ENCODE measurements at places on chromosomes 7 and 10. TPM values are rescaled to one million over a fixed set of nuclear protein-coding genes. Genes with fewer than 3 reads are reported as not detected.
A peak's percentile ranks its signal among the peaks of the same experiment; 100 is the strongest.

Gene CLDN4
- polyA plus RNA-seq: 76.4 TPM

Gene DOCK1
- 67.2 TPM for polyA plus RNA-seq

Gene MBL2
- not detected for polyA plus RNA-seq

Gene SPDYE1
- 0.39 TPM for polyA plus RNA-seq

GRCh38 chr10:119286983-119287633 lies 79.7 kb downstream of the GRK5 start:
- no peak for DNase-seq

GRCh38 chr10:71661779-71662336 lies 57.7 kb downstream of the C10orf105 start:
- no peak for DNase-seq

- no peak for DNase-seq
These were observed 249.1 kb upstream of the LYZL1 start for GRCh38 chr10:29039677-29040189.

GRCh38 chr10:130045801-130046321 lies 64.8 kb downstream of the C10orf143 start:
- DNase-seq: no peak

- DNase-seq: no peak
These were observed 745.2 kb downstream of the AUTS2 start for GRCh38 chr7:70343519-70343918.

DNA sequence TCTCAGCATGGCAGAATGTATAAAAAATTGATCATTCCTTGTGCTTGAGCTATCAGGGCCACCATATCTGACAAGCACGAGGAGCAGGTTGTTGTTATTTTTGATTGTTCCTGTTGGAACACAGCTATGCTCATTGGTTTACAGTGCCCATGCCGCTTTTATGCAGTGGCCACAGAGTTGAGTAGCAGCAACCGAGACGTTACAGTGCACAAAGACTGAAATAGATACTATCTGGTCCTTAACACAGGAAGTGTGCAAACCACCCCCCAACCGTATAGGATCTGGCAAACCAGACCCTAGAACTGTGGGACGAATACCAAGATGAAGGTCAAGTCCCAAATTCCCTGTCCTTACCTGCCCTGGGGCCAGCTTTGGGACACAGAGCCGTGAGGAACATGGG lies 216.6 kb downstream of the KLF6 start:
- no peak for DNase-seq

- no peak for DNase-seq
These were observed at the start of gene CPED1 for GRCh38 chr7:120988591-120989256. Gene CPED1, plus strand, starts transcription at chr7:120988711. Its CDS starts 911 bp downstream, at chr7:120989622.

- DNase-seq: no peak
These were observed 49.5 kb downstream of the VWA2 start for GRCh38 chr10:114288424-114289095.

GRCh38 chr10:85921789-85922188 lies 444.8 kb downstream of the GRID1 start:
- no peak for DNase-seq

DNA sequence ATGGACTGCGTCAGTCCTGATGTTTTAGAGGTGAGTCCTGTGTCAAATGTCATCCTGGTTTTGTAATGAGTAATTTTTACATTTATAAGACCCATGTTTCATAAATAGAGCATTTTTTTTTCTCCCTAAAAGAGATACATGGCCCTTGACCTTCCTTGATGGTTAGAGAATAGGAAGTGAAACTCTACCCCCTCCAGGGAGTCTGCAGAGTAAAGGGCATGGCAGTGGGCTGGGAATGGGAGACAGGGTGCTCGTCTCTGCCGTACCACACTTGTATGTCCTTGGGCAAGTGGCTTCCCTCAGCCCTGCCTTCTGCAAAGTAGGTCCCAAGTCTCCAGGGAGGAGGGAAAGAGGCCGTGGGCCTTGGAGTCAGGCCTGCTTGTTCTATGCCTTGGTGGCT lies 63.9 kb downstream of the WDFY4 start:
- DNase-seq: no peak

GRCh38 chr7:106216517-106216922 lies 68.3 kb downstream of the NAMPT start:
- no peak for DNase-seq

DNA sequence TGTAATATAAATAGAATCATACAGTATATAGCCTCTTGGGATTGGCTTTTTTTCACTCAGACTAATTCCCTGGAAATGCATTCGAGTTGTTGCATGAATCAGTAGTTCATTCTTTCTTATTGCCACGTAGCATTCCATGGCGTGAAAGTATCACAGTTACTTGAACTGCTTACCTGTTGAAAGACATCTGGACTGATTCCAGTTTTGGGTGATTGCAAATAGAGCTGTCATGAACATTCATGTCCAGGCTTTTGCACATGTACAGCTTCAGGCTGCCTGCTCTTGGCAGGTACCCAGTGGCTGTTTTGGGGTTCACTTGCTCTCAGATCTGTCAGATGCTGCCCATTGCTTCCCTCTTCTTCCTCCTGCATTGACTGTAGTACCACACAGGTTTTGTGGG lies 54.9 kb downstream of the LRGUK start:
- DNase-seq: no peak

- DNase-seq: no peak
These were observed 166.3 kb upstream of the ADCY1 start for GRCh38 chr7:45407730-45408408.

- peak; percentile 66 for DNase-seq
These were observed 263.6 kb upstream of the ZMIZ1 start for GRCh38 chr10:78805176-78805575.

DNA sequence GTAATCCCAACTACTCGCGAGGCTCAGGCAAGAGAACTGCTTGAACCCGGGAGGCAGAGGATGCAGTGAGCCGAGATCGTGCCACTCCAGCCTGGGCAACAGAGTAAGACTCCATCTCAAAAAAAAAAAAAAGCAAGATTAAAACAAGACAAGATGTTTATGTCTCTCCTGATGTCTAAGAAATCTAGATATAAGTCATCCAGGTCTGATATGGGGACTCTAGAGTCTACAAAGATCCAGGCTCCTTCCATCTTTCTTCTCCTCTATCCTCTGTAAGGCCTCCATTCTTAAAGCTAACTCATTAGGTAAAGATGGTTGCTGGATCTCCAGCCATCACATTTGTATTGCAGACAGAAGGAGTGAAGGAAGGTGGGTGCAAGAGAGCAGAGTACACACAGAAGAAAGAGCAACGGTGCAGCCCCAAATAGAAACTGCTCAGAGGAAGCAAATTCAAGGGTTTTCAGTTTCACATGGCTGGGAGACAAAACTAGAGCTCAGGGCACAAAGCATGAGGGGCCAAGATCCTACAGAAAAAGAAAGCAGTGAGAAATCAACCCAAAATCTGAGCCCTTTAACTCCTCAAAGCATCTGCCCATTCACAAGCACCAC lies 57.6 kb downstream of the USP6NL start:
- no peak for DNase-seq

GRCh38 chr7:79035858-79036257 lies 417.6 kb downstream of the MAGI2 start:
- no peak for DNase-seq

DNA sequence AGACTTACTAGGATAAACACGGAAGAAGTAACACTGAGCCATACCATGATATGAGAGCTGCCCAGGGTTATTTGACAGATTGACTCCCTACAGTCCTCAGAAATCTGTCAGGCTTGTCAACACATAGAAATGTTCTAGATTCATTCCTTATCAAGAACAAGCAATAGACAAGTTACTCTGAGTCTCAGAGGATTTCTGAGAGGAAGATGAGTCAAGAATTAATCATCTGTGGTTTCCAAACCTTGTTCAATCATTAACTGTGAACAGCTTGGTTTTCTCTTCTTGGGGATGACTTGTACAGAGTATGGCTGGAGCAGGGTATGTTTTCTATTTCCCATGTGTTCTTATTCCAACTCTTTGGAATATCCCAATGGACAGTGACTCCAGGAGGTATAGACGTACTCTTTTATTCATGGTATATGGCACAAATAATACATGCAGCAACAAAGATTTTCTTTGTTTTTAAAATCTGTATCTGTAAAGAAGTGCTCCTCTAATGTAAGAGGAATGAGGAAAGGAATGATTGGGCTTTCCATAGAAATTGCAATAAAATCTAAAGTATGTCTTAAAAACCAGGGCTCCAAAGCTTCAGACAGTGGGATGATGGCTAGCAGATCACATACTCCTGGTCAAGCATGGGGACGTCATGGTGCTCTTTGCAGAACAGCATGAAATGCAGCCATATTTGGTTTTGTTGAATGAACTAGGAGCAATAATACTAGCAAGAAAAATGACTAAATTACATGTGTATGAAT lies 11.9 kb upstream of the SFR1 start:
- no peak for DNase-seq

- no peak for DNase-seq
These were observed 42.9 kb downstream of the MKLN1 start for GRCh38 chr7:131370523-131370968.

DNA sequence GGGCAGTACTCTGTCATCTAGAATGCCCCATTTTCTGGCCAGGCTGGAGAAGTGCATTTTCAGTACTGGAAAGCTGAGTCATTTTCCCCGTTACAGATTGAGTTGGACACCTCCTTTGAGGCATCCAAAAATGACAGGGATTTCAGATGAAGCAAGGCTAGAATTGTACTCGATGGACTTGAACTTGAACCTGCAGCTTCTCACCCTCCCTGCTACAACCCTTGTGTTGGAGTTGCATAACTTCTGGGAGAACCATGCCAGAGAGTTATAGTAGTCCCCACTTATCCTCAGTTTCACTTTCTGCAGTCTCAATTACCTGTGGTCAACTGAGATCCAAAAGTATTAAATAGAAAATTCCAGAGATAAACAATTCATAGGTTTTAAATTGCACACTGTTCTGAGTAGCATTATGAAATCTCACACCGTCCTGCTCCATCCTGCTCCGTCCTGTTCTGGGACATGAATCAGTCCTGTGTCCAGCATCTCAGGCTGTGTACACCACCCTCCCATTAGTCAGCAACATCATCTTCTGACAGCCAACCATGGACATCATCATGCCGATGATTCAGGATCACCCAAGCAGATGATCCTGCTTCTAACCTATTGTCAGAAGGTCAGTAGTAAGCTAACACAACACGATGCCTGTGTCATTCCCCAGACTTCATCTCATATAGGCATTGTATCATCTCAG lies 363.7 kb downstream of the DPP6 start:
- DNase-seq: no peak

DNA sequence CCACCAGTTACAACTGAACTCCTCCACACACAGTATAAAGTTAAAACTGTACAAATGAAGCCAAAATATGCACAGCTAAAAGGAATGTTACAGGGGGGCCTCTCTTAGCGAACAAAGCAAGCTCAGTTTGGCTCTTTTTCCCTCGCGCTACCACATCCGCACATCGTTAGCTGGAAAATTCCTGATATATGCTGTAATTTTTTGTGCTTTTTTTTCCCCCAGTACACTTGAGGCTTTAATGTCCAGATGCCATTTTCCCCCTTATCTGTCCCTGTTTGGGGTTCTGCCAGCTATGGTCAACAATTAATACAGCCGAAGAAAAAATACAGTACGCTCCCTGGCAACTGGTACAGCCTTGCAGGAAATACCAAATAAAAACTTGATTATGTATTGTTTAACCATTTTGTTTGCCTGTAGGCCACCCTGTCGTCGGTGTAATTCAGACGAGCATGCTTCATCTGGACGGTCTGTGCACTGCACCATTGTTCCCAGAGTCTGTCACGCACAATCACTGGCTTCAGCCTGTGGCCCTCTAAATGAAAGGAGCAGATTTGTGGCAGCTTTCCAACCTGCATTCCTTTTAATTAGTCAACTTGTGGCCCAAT lies 108.1 kb upstream of the FAM133B start:
- DNase-seq: peak; percentile 42

DNA sequence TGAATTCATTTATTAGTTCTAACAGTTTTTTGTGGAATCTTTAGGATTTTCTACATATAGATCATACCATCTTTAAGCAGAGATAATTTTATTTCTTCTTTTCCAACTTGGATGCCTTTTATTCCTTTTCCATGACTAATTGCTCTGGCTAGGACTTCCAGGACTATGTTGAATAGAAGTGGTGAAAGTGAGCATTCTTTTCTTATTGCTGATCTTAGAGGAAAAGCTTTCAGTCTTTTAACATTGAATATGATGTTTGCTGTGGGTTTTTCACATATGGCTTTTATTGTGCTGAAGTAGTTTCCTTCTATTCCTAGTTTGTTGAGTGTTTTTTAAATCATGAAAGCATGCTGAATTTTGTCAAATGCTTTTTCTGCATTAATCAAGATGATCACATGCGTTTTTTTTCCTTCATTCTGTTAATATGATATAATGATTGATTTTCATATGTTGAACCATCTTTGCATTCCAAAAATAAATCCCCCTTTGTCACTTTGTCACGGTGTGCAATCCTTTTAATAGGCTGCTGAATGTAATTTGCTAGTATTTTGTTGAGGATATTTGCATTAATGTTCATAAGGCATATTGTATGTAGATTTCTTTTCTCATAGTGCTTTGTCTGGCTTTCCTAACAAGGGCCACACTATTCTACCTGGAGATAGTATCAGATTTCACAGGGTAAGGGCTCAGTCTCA lies 92.9 kb downstream of the ZNF467 start:
- DNase-seq: no peak

DNA sequence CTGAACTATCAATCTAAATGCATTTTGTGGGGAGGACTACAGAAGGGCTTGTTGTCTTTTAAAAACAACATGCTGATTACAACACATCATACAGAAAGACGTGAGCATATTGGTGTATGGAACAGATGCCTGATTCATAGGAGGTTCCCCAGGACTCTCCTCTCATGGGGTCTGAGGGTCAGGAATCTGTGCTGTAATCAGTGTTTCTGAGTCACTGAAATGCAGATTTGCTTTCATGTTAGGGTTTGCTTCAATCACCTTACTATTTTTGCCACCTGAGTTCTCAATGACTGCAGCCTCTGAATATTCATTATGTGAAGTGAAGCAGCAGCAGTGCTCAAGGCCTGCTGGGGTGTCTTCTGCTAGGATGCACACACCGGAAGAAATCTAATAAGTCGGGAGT lies 550 bp upstream of the ANK3 start:
- DNase-seq: no peak

GRCh38 chr7:24478137-24478655 lies 95.1 kb upstream of the PALS2 start:
- no peak for DNase-seq

- DNase-seq: no peak
These were observed 126.6 kb downstream of the PCLO start for GRCh38 chr7:83036130-83036529.

DNA sequence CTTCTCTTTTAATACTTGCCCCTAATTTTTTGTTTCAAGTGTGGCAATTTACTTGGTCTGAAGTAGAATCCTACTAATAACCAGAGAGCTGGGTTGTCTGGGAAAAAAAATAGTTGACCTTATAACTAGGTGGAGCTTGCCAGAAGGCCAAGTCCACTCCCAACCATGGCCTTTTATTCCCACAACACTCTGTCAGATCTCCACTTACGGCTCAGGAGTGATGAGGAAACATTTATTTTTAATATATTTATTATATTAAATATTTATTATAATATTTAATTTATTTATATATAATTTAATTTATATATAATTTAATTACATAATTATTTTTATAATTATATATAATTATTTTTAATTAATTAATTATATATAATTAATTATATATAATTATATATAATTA lies 58.8 kb downstream of the TSPAN12 start:
- no peak for DNase-seq
